ENCODE measurements at places on chromosomes 2 and 18.
A peak's percentile ranks its signal among the peaks of the same experiment; 100 is the strongest.

- peak; percentile 76 for DNase-seq
Observed at GRCh38 chr2:240579771-240580614, 6.5 kb upstream of the CAPN10 start.

DNA sequence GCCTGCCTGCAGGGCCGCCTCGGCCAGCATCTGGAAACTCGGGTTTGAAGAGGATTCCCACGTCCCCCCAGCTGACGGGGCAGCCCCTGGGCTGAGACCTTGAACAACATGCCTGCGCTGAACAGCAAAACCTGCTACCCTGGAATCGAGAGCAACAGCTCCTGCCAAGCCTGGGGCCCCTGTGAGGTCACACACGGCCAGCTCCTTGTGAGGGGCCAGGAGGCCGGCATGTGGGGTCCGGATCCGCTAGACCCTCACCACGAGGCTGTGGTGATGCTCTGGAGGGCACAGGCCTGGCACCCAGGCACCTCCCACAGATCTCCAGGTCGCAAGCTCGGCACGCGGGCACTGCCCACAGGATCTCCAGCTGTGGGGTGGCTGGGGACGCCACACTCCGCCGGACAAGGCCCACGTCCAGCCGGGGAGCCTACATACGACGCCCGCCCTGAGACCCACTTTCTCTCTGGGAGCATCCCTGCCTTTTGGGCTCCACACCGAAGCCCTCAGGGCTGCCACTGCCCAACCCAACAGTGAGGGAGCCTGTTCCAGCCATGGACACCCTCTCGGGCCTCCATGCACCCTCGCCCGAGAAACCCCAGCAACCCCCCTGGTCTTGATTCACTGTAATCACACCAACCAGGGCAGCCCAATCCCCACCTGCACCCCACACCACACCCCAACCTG, 34.1 kb downstream of the SLC66A2 start:
- DNase-seq, result no peak

- no peak for DNase-seq
Observed at GRCh38 chr2:72925328-72925943, 8.1 kb downstream of the EMX1 start.

- no peak for DNase-seq
Observed at GRCh38 chr2:38494394-38494793, 108.3 kb downstream of the HNRNPLL start.

- no peak for DNase-seq
Observed at GRCh38 chr2:174210862-174211261, 37.5 kb downstream of the OLA1 start.

Data from activated naive CD4-positive, alpha-beta T cell treated with anti-CD3 and anti-CD28 coated beads, Interleukin-2, amount 50 U/mL, for 16 hours (primary cell).